ENCODE measurements at places on chromosomes 7 and 10. TPM values are rescaled to one million over a fixed set of nuclear protein-coding genes. Genes with fewer than 3 reads are reported as not detected.
A peak's percentile ranks its signal among the peaks of the same experiment; 100 is the strongest.

- no peaks in the 10 kb centered on the region for H3K4me1 ChIP-seq
- no peak for DNase-seq
- no peak overlapping the region for H3K27ac ChIP-seq
- peaks cover 31% of the 10 kb centered on the region for H3K27me3 ChIP-seq
- no peaks in the 10 kb centered on the region for H3K36me3 ChIP-seq
- no peak overlapping the region for H3K4me3 ChIP-seq
These were observed 37.2 kb downstream of the CLRN3 start for GRCh38 chr10:127855591-127855881.

DNA sequence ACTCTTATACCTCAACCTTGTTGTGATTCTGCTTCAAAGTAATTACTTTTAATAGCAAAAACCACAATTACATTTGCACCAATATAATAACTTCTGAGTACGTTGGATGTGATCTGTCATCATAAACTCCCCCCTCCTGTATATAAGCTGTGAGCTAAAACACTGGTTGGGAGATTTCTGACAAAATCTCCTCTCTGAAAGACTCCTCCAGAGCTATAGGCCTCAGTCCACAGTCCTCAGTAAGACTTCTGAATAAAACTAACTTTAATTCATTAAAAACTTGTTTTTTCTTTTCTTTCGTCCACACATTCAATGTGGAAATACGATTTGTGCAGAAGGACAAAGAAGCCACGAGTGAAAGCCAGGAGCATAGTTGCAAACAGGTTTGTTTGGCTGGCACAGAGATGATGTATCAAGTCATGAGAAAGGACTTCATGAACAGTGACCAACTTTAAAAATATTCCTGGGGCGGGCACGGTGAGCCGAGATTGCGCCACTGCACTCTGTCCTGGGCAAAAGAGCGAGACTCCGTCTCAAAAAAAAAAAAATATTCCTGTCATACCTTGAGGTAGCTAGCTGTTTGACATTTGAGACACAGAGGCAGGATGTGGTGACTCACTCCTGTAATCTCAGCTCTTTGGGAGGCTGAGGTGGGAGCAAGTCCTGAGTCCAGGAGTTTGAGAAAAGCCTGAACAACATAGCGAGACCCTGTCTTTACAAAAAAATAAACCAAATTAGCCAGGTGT lies 91.1 kb upstream of the ARHGAP21 start:
- peak; percentile 80 for DNase-seq
- H3K36me3 ChIP-seq: no peaks in the 10 kb centered on the region
- H3K27me3 ChIP-seq: no peaks in the 10 kb centered on the region
- H3K4me3 ChIP-seq: no peak overlapping the region
- H3K4me1 ChIP-seq: peaks cover 12% of the 10 kb centered on the region

GRID2IP gene
- 1.4 TPM for total RNA-seq

GRCh38 chr10:72295330-72295910 lies 21.7 kb downstream of the DDIT4 start:
- H3K4me1 ChIP-seq: peaks cover 61% of the 10 kb centered on the region
- no peak overlapping the region for H3K4me3 ChIP-seq
- H3K27ac ChIP-seq: peak overlapping the region; percentile 53
- peaks cover 46% of the 10 kb centered on the region for H3K36me3 ChIP-seq

LAMB4 gene
- not detected for total RNA-seq

SLC26A4 gene
- not detected for total RNA-seq

- no peak overlapping the region for H3K27ac ChIP-seq
- H3K4me3 ChIP-seq: no peak overlapping the region
- H3K4me1 ChIP-seq: no peaks in the 10 kb centered on the region
These were observed 32.9 kb downstream of the CDC123 start for GRCh38 chr10:12228851-12229250.

RBM20 gene
- total RNA-seq: not detected

- no peaks in the 10 kb centered on the region for H3K27me3 ChIP-seq
- DNase-seq: no peak
- no peak overlapping the region for H3K27ac ChIP-seq
- no peaks in the 10 kb centered on the region for H3K36me3 ChIP-seq
- H3K4me1 ChIP-seq: no peaks in the 10 kb centered on the region
These were observed 32.3 kb upstream of the PLEKHS1 start for GRCh38 chr10:113718969-113719822.

DNA sequence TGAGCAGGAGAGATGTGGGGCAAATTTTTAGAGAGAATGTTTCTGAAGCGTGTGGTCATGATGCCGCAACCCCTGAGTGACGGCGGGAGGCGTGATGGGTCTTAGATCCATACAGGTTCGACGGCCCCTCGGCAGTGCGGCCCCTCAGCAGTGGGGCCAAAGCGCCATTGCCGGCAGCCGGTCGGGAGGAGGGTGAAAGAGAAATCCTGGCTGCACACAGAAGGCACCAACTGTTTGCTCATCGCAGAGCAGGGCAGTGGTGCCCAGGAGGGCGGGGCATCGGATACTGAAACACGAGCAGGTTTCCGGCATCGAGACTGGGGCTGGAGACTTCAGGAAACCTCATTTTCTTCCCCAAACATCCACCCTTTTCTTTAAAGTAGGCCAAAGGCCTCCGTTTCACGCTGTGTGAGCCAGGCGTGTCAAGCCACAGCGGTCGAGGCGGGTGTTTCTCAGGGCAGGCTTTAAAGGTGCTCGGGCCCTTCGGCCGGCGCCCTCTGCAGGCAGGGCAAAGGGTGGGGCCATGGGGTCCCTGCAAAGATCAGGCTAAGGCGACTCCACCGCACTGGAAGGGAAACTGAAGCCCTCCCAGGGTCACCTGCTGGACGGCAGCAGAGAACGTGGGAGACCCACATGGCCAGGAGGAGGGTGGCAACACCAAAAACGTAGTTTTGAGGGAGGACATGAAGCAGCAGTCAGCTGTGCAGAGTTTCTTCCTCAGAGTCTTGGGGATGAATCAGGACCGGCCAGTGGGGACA lies 42.0 kb upstream of the PPP2R2D start:
- no peaks in the 10 kb centered on the region for H3K36me3 ChIP-seq
- peaks cover 83% of the 10 kb centered on the region for H3K27me3 ChIP-seq
- H3K27ac ChIP-seq: no peak overlapping the region
- no peaks in the 10 kb centered on the region for H3K4me1 ChIP-seq
- no peak overlapping the region for H3K4me3 ChIP-seq
- DNase-seq: no peak

- H3K4me1 ChIP-seq: no peaks in the 10 kb centered on the region
- H3K27ac ChIP-seq: no peak overlapping the region
- DNase-seq: no peak
- peaks cover 54% of the 10 kb centered on the region for H3K27me3 ChIP-seq
These were observed 55.1 kb upstream of the ZPBP start for GRCh38 chr7:50147951-50148808.

PDGFA gene
- 6.4 TPM for total RNA-seq

MRLN gene
- total RNA-seq: not detected

DNA sequence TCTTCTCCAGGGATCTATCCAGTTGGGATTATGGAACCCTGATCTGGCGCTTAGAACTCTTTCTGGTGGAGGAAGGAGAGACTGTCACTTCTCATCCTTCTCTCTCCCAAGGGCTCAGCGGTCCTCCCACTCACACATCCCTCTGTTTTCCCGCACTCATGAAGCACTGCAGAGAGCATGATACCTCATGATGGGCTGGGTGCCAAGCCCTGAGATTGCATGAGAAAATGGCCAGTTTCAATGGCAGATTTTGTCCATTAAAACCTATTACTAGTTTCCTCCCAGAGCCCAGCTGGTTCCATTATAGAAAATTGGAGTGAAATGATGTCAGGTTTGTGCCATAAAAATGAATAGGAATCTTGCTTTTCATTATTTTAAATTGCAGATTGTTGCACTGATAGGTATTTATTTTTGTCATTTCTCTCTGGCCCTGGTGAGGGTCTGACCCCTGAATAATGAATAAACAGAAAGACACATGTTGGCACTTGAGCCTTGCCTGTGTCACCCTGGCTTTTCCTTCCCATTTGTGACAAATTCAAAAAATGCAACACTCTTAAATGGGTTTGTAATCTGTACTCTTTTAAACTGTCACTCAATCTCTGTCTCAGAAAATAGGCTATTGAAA lies 1151.1 kb downstream of the TYW1 start:
- H3K36me3 ChIP-seq: no peaks in the 10 kb centered on the region
- DNase-seq: no peak
- H3K27ac ChIP-seq: no peak overlapping the region
- no peaks in the 10 kb centered on the region for H3K4me1 ChIP-seq
- no peak overlapping the region for H3K4me3 ChIP-seq

- no peaks in the 10 kb centered on the region for H3K4me1 ChIP-seq
- no peaks in the 10 kb centered on the region for H3K36me3 ChIP-seq
- H3K27ac ChIP-seq: no peak overlapping the region
These were observed 636.5 kb downstream of the DNAJB9 start for GRCh38 chr7:109206196-109206595.

EPC1 gene
- 30.0 TPM for total RNA-seq

DNA sequence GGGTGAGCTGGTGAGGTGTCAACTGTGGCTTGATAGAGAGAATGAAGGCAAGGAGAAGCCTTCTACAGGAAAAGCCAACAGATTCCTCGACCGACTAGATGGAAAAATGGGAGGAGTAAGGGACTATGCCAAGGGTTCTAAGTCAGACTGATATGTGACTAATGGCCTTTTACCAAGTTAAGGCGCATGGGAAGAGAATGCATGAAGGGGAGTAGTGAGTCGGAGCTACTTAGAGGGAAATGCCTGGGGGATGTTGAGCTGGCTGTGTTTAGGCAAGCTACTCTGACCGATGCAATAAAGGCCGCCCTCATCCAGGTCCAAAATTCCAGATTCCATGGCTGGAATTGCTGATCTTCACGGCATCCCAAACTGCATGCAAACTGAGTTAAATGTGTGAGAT lies 48.2 kb downstream of the APBB1IP start:
- no peak for DNase-seq
- H3K4me3 ChIP-seq: no peak overlapping the region
- H3K36me3 ChIP-seq: peaks cover 6% of the 10 kb centered on the region
- no peaks in the 10 kb centered on the region for H3K27me3 ChIP-seq
- peaks cover 56% of the 10 kb centered on the region for H3K4me1 ChIP-seq

DNA sequence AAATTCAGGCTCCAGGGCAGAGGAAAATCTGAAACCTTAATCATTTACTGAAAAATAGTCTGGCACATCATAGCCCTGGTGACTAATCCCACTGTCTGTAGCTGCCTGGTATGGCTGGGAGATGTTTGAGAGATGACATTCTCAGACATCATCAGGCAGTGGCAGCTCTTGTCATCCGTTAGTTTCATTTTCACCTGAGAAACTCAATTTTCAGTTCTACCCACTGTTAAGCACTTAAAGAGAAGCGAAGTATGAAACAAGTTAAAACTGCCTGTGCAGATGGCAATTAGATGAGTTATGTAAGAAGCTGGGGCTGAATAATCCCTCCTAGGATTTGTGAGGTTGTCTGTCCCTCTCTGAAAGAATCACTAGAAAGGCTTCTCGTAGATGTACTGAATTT lies 150.2 kb downstream of the NSUN6 start:
- no peaks in the 10 kb centered on the region for H3K27me3 ChIP-seq
- no peak overlapping the region for H3K4me3 ChIP-seq
- H3K4me1 ChIP-seq: no peaks in the 10 kb centered on the region
- DNase-seq: no peak

- H3K4me3 ChIP-seq: no peak overlapping the region
- no peak overlapping the region for H3K27ac ChIP-seq
- H3K27me3 ChIP-seq: peaks cover 13% of the 10 kb centered on the region
- no peak for DNase-seq
- no peaks in the 10 kb centered on the region for H3K36me3 ChIP-seq
- no peaks in the 10 kb centered on the region for H3K4me1 ChIP-seq
These were observed 96.8 kb downstream of the PPP1R3C start for GRCh38 chr10:91536111-91536510.

GRCh38 chr10:126215746-126216631 lies 172.3 kb downstream of the ADAM12 start:
- no peaks in the 10 kb centered on the region for H3K4me1 ChIP-seq
- no peaks in the 10 kb centered on the region for H3K36me3 ChIP-seq

DNA sequence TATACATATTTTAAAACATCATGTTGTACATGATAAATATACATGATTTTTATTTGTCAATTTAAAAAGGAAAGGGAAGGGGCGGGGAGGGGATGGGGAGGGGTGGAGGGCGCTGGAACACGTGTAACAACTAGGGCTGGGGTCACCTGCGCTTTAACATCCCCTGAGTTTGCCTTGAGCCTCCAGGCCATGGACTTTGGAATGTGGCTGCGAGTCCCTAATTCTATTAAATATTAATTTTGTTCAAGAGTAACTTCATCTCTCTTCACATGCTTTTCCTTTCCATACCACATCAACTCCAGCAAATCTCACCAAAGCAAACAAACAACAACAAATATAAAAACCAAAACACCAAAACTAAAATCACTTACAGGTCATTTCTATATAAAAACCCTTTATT lies 10.6 kb downstream of the IFIT5 start:
- DNase-seq: no peak
- no peaks in the 10 kb centered on the region for H3K27me3 ChIP-seq
- no peak overlapping the region for H3K27ac ChIP-seq
- no peaks in the 10 kb centered on the region for H3K36me3 ChIP-seq
- H3K4me3 ChIP-seq: no peak overlapping the region

DNA sequence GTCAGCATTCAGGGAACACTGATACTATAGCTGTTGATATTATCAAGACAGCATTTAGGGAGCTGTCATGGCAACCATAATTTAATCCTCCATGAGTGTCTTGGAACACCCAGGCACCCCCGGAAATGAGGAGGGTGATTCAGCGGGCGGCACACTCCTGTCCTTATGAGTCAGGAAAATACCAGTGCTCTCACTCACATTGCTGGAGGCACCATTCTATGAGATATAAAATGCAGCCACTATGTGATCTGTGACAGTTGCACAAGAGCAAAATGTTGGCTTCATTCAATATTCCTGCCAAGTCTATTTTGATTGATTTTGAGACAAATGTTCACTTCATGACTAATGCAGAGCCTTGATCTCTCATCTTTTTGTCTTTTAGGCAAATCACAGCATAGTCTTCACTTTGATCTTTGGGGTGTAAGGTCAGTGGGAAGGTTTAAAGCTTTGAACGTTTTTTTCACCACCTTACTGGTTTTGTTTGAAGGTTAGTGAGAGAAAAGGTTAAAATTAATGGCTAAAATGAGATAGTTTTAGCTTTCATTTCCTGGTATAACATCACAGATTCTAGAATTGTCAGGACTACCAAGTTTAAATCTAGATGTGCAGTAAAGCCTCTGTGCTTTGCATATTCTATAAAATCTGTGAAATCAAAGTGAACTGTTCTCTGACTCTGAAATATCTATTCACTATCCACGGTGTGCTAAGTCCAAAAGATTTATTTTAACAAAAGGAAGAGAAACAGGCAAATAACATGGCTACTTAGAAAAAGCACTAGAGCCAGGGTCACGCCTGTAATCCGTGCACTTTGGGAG lies 12.4 kb upstream of the ARHGAP12 start:
- H3K36me3 ChIP-seq: peaks cover 14% of the 10 kb centered on the region
- H3K4me3 ChIP-seq: peak overlapping the region; percentile 30
- peaks cover 56% of the 10 kb centered on the region for H3K4me1 ChIP-seq
- no peaks in the 10 kb centered on the region for H3K27me3 ChIP-seq
- H3K27ac ChIP-seq: peak overlapping the region; percentile 82
- DNase-seq: peak; percentile 91

DNA sequence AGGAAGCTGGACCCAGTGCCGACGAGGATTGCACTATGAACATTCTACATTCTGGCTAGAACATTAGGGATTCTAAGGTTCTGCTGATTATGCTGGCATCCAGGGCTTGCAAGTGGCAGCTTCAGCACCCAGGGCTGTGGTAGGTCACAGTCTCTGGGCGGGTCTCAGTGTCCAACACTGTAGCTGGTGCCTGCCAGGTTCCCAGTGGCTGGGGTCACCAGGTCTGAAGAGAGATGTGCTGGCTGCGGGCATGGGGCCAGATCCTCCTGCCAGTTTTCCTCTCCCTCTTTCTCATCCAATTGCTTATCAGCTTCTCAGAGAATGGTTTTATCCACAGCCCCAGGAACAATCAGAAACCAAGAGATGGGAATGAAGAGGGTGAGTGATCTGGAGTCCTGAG lies at the start of gene PTTG1IP2:
PTTG1IP2 (plus strand) TSS at position 86 of the 400 bp plus-strand sequence; CDS start at position 234, 148 bp downstream.
- H3K27ac ChIP-seq: no peak within 1 kb of the TSS
- H3K27me3 ChIP-seq: no peaks in the 10 kb centered on the region
- DNase-seq: no peak
- no peak within 1 kb of the TSS for H3K4me3 ChIP-seq
- no peaks in the 10 kb centered on the region for H3K4me1 ChIP-seq
- no peaks in the 10 kb centered on the region for H3K36me3 ChIP-seq

DPP6 gene
- total RNA-seq: not detected
